MM.1S (cell line): ENCODE measurements at places on chromosomes 1 and 21.

GRCh38 chr1:165697881-165698760 lies at the start of gene ALDH9A1:
ALDH9A1 (minus strand) TSS chr1:165698562; CDS start chr1:165698558, 4 bp downstream.
- peak; percentile 91 for DNase-seq

- no peak for DNase-seq
These were observed 2.1 kb downstream of the TRIM67 start for GRCh38 chr1:231163830-231164427.

DNA sequence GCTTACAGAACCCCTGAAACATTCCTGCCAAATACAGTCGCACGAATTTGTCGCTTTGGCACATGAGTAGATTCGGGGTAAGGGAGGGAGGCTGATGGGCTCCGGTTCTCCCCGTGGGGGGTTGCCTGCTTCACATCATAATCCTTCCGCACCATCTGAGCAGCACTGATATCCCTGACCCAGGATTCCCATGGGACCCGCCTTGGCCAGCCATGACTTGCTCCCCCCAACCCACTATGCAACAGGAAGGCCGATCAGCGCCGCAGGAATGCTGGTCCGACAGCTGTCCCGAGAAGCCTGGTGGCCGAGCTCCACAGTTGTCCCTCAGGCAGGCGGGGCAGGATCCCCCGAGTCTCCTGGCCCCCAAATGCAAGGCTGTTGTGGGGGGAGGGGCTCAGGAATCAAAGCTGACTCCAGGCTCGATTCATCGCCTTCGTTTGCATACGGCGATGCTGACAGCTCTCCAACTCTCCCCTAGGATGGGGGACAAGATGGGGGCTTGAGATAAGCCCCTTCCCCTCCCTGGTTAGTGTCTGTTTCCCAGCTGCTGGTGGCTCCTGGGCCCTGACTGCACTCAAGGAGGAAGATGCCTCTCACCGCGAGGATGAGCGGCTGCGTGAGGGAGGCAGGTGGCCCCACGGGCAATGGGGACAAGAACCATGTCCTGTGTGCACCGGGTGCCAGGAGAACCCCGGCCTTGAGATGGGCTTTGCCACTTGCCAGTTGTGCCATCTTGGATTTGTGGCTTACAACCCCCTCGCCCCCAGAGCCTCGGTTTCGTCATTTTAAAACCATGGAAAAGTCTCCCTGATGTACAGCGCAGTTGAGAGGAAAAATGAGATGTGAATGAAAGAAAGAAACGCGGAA lies 9.3 kb downstream of the DRAXIN start:
- DNase-seq: no peak

DNA sequence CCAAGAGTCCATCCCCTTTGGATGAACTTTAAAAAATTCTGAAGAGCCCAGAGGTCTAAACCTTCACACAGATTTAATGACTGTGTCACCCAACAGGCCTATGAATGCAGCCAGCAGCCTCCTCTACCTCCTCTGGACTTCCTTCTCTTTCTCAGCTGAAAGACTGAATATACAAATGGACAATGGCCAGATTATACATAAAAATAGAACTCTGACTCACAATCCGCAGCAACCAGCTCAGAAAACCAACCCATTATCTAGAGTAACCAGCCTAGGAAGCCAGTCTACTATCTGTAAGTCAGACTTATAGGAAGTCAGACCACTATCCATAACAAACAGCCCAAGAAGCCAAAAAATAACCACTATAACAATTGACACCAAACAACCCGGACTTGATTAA lies 224.5 kb downstream of the ASTN1 start:
- no peak for DNase-seq

DNA sequence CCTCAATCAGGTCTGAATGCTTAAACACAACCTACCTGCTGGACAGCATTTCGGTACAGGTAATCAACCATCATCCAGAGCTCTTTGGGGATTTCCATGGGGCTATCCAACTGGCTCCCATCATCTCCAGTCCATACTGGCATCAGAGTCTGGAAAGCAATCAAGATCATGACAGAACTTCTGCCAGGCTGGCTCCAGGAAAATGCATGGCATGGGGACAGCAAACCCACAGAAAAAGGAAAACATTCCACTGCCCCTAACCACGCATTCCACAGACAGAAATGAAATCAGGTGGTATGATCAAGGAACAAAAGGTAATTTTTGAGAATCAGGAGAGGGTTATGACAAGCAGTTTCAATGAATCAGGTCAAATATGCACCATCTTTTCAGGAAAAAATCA lies 9.1 kb upstream of the MTF1 start:
- DNase-seq: no peak

DNA sequence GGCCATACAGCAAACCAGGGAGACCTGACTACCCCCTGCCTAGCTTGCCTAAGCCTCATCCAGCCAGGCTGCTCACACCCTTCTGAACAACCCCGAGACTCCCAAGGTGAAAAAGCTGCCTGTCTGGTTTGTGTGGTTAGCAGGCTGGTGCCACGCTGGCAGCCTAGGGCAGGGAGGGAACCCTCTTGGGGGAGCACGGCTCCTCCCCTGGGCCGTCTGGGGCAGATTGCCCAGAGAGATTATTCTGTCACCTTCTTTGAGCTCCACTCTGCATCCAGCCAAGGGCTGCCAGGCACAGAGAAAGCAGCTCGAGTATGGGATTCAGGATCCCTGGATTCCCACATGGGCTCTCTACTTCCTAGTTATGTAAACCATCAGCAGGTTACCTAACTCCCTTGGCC lies 27.5 kb upstream of the TCEA3 start:
- peak; percentile 20 for DNase-seq

- no peak for DNase-seq
These were observed 138.6 kb upstream of the POGK start for GRCh38 chr1:166700696-166701095.

- DNase-seq: no peak
These were observed 54.7 kb downstream of the NTPCR start for GRCh38 chr1:233005156-233005555.

GRCh38 chr1:198549866-198550265 lies 9.4 kb upstream of the ATP6V1G3 start:
- peak; percentile 65 for DNase-seq

DNA sequence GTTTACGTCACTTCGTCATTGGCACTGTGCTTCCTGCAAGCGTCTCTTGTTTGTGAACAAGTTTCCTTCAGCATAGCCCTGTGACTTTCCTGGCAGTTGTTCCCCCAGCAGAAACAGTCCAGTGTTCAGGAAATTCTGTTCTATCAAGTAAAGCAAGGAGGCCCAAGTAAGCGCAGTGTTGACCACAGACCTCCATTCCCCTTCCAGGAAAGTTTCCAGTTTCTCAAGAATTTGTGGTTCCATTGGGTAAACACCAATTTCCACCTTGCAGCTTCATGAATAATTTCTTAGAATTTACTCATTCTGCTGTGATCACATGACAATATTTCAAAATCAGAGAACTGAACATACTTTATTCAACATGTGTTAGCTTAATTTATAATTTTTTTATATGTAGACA lies 88.5 kb upstream of the ETV3 start:
- no peak for DNase-seq

- no peak for DNase-seq
These were observed 8.0 kb downstream of the PHLDA3 start for GRCh38 chr1:201460814-201461644.

GRCh38 chr1:221408117-221408803 lies 333.6 kb downstream of the DUSP10 start:
- DNase-seq: no peak

GRCh38 chr1:162036163-162036562 lies 12.5 kb upstream of the OLFML2B start:
- no peak for DNase-seq

GRCh38 chr1:91872000-91872399 lies 14.0 kb downstream of the TGFBR3 start:
- no peak for DNase-seq

DNA sequence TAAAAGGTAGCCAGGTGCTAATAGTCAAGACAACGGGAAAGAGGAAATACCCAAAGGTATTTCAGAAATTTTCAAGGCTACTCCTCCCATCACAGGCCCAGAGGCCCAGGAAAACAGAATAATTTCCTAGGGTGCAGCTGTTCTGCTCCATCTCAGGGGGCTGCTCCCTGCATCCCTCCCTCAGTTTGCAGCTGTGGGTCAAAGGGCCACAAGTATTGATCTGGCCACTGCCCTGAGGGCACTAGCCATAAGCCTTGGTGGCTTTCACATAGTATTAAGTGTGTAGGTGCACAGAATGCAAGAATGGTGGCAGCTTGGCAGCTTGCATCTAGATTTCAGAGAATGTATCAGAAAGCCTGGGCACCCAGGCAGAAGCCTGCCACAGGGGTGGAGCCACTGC lies 179.5 kb downstream of the TTLL7 start:
- no peak for DNase-seq

DNA sequence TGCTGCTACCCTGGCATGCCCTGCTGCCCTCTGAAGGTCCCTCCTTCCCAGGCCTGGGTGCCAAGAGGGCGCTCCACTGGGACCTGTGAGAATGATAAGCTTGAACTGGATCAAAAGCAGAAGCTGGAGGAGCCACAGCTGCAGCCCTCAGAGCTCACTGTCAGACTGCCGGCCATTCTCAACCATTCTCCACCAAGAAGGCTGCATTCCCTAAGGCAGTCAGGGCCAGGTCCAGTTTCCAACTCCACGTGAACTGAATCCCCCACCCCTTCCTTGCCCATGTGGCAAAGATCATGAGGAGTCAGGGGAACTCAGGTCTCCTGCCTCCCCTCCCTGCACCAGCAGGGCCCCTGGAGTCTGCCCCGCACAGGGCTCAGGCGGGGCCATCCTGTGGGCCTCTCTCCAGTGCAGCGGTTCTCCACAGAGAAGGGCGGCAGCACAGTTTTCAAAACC lies 19.5 kb downstream of the SLC1A7 start:
- no peak for DNase-seq
